HCT116 (cell line): ENCODE measurements at places on chromosomes 1 and 21. TPM values are rescaled to one million over a fixed set of nuclear protein-coding genes. Genes with fewer than 3 reads are reported as not detected.

DNA sequence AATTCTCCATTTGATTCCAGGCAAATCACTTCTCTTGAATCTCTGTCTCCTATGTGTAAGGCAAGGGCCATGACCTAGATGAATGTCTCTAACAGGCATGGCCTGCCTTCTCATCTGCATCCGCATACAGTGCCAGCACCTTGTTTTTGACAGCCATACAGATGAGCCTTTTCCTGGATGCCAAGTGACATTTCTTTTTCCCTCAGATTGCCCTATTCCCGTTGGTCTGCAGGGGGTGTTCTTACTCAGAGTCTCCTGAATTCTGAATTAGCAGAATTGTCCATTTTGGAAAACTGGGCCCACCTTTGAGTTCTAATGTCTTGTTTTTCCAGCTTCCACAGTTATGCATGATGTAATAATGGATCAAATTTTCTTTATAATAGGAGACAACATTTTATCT is 88.0 kb upstream of the ADAR start:
- no peak for DNase-seq

GRCh38 chr1:21652937-21653743 is 16.0 kb downstream of the RAP1GAP start:
- DNase-seq: no peak

BOLA1 gene
- total RNA-seq: 20.4 TPM

DNA sequence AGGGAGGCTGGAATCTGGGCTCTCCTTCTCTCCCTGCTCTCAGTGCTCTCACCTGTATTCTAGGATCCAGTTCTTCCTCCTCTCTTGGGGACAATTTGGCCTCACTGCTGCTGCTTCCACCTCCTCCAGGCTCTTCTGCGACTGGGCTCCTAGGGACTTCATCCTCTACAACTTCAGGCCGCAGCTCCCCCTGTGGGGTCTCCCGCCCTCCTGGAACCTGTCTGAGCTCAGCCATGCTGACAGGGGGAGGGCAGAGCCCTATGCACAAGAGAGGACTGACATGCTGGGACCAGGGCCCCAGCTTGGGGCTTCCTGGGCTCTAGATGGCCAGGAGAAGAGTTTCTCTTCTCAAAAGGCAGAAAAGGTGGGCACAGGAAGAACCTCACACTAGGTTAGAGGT is 1.0 kb downstream of the SH3BP5L start:
- DNase-seq: no peak

GRCh38 chr1:23424293-23425192 is at the start of gene TCEA3:
Gene TCEA3 (minus strand): TSS chr1:23424748. CDS start chr1:23424633, 115 bp downstream.
- DNase-seq: no peak

DNA sequence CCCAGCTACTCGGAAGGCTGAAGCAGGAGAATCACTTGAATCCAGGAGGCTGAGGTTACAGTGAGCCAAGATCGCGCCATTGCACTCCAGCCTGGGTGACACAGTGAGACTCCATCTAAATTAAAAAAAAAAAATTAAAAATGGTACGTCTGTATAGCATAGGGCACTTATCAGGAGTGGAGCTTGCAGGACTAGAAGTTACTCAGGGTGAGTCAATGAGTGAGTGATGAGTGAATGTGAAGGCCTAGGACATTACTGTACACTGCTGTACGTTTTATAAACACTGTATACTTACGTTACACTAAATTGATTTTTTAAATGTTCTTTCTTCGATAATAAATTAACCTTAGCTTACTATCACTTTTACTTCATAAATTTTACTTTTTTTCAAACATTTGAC is 183.6 kb downstream of the NR5A2 start:
- no peak for DNase-seq

- DNase-seq: no peak
Observed at GRCh38 chr21:42542596-42542995, 28.9 kb downstream of the SLC37A1 start.

- no peak for DNase-seq
Observed at GRCh38 chr1:199109160-199109559, 470.3 kb downstream of the PTPRC start.

DNA sequence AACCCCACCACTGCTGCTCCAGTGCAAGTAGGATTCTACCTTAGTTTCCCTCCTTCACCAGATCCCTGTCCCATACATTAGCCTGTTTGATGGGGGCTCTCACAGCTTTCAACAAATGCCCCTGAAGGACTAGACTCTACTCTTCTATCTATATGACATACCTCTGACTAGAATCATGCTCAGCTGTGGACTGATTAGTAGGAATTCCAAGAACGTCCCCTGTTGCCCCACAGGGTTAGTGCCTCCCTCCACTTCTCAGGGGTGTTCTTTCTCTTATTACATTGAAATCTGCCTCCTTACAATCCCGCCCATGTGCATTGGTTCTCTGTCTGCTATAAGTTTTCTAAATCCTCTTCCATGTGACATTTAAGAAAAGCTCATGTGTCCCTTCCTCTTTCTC is 375.9 kb upstream of the DUSP10 start:
- no peak for DNase-seq

DNA sequence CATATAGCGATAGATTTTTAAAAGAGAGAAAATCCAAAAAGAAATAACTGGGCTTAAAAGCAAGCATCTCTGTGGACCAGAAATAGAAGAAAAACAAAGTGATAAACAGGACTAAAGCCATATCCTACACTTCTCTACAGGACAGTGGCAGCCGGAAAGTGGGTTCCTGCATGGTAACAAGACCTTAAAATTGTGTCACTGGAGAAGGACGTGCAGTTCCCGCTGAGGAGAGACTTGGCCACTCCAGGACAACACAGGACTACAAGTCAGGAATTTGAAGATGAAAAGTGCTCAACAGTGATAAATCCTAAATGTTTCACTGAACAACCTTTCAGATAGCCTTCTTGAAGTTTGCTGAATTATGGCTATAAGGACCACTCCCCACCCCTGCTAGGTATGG is 1.9 kb upstream of the HLCS start:
- DNase-seq: no peak
